ENCODE measurements at places on chromosomes 12 and 14.

DNA sequence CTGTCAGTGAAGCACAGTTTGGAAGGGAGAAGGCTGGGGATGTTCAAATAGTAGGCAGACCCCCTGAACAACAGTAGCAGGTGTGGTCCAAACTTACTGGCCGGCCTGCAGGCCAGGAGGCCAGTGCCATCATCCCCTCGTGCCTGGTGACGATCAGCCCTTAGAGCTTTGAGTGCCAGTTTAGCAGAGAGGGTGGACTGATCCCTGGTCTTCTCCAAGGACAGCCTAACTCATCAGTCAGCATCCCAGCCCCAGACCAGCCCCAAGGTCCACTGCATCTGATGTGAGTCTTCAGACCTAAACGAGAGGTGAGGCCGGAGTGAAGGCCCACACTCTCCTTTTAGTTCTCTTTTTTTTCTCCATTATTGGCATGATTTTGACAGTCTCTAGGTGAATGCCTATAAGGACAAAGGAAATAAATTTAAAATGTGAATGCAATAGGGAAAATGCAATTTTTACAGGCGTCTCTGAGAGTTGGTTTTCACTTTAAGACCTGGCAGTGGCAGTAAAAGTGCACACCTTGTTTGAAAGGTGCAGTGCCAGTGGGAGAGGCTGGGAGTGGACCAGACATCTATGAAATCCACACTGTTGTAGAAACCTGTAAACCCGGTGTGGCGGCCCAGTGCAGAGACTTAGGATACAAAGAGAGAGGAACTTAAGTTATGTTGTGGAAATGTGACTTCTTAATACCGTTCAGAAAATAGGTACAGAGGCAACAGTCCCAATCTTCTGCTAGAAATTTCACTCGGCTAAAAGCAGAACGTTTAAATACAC lies 311.2 kb downstream of the CACNA1C start:
- DNase-seq, result no peak

- DNase-seq, result no peak
Measured at GRCh38 chr14:70873627-70874026, 33.6 kb upstream of the PCNX1 start.

DNA sequence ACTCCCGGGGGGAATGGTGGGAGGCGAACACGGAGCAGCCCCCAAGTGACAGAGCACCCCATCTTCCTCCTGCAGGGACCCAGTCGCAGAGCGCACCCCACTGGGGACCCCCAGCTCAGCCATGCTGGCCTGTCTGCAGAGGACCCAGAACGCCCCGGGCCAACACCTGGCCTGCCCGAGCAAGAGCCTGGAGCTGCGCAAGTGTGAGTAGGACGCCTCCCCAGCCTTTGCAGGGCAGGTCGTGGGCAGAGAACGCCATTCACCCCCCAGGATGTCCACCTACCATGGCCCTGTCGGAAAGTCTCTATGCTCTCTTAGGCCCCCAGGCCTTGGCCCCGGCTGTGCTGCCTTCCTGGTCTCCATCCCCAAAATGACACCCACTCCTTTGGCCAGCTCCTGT lies 30.4 kb downstream of the FAM222A start:
- no peak for DNase-seq

DNA sequence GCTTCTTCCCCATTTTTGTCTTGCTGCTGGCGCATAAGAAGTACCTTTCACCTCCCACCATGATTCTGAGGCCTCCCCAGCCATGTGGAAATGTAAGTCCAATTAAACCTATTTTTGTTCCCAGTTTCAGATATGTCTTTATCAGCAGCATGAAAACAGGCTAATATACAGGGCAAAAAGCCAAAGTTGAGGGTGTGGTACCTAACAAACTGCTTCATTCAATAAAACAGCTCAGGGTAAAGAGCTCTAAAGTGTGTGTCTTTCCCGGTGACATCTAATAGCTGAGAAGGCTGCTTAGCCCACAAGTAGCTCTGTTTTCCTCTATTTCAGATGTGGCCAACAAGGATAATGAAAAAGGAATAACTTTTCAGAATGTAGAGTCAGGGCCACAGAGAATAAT lies 76.7 kb upstream of the SLC8A3 start:
- no peak for DNase-seq

GRCh38 chr14:51124029-51124428 lies 29.1 kb upstream of the TRIM9 start:
- no peak for DNase-seq

GRCh38 chr12:117450209-117450608 lies 88.8 kb upstream of the NOS1 start:
- DNase-seq, result no peak

GRCh38 chr14:53778263-53778662 lies 178.4 kb downstream of the BMP4 start:
- no peak for DNase-seq

DNA sequence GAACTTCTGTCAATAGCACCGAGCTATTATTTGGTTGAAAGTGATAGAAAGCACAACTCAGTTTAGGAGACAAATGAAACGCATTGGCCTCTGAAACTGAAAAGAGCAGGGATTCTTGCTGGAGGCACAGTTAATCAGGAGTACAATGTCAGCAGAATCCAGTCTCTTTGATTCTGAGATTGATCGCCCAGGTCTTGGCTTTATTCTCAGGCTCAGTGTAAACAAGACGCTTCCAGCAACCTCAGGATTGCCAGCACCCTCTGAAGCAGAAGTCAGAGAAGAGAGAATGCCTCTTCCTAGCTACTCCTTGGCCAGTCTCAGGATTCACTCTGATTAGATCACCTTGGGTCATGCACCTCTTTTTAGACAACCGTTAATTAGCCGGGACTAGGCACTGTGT lies 11.8 kb upstream of the OTUB2 start:
- DNase-seq, result no peak

GRCh38 chr12:62260733-62261683 lies 804 bp downstream of the USP15 start:
- peak; percentile 22 for DNase-seq

DNA sequence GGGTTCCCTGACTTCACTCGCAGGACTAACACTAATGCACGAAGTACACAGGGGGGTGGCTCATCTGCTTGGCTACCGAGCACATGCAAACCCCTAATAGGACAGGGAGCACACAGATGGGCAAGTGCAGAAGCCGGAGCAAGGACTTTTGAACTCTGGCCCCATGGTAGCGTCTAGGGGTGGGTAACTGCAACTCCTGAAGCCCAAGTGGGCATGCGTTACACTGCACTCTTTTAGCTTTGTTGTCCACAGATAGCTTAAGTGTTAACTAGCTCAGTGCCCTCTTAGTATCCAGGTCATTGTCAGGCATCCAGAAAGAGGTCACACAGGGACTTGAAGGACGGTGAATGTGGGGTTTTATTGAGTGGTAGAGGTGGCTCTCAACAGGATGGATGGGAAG lies 3.0 kb upstream of the BLTP3B start:
- DNase-seq, result no peak

DNA sequence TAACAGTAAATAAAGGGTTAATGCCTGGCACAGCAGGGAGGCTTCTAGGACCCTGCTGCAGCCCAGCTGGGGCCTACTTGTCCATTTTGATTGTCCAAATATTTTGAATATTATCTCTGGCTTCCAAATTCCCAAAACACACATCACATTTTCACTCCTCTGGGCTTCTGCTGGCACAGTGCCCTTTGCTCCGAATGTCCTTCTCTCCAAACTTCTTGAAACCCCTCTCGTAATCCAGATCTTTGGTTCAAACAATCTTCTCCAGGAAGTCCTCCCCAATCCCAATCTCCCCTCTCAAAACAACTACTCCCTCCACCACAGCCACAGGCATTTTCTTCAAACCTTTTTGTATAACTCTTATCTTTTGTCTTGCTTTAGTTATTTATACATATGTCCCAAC lies 225.6 kb downstream of the PPM1H start:
- no peak for DNase-seq

DNA sequence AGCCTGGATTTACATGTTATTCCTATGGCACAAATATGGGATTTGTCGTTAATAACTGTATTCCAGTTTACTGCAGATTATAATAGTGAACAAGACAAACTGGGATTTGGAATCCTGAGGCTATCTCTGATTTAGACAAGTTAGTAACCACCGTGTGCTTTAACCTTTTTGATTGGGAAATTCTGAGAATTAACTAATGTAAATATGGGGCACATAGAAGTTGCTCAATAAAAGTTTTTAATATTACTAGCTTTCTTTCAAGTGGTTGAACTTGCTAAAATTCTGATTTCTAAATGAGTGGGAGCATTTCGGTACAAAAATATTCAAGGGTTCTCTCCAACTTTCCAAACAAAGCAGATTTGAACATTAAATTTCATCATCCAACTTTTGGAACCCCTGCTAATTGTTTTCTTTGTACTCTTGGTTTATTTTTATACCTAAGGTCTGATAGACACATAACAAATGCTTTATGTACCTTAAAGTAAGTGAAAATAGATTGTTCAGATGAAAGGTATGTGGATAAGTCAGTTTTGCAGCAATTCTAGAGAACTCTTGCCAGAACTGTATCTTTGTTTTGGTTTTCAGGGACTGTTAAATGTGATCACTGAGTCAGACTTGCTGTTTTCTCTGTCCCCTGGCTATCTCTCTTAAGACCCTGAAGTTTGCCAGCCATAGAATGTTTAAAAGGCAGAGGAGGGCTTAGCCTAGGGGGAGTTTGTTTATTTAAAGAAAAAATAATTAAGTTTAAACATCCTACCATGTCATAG lies 57.5 kb downstream of the FRS2 start:
- DNase-seq, result no peak

DNA sequence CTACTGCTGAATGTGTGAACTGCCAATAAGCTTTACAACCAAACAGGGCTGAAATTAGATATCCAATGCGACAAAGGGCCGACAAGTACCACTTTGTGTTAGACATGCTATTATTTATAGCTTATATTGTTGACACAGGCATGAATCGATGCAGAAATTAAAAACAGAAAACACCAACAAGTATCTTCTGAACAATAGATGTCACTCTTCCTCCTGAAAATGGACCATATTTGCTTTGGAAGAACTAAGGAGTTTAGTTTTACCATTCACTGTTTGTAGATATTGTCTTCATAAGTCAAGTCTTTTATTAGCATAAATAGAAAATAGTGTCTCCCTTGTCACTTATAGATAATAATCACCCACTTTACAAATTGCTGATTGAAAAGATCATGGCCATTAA lies 86.5 kb downstream of the LRIG3 start:
- DNase-seq, result no peak

GRCh38 chr12:22242726-22243125 lies 91.8 kb downstream of the ST8SIA1 start:
- DNase-seq, result no peak

DNA sequence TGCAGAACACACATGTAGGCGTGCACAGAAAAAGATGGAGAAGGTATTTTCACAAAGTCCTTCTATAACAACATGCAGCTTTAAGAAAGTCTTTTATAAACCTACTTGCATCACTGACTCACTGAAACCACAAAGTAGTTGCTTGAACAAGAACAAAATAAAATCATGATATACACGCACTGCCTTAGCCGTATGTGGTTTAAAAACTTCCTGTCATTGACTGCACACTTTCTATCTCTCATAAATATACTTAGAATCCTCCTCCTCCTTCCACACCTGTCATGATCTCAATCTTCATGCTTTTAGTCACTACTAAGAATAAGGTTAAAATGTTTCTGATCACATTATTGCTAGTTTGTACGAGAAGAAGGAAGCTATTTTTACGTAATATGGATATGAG lies 31.8 kb upstream of the RAD51AP1 start:
- DNase-seq, result no peak

- no peak for DNase-seq
Measured at GRCh38 chr14:45204241-45204640, 48.8 kb downstream of the MIS18BP1 start.

GRCh38 chr14:34604995-34605394 lies 25.0 kb downstream of the SNX6 start:
- DNase-seq, result no peak

DNA sequence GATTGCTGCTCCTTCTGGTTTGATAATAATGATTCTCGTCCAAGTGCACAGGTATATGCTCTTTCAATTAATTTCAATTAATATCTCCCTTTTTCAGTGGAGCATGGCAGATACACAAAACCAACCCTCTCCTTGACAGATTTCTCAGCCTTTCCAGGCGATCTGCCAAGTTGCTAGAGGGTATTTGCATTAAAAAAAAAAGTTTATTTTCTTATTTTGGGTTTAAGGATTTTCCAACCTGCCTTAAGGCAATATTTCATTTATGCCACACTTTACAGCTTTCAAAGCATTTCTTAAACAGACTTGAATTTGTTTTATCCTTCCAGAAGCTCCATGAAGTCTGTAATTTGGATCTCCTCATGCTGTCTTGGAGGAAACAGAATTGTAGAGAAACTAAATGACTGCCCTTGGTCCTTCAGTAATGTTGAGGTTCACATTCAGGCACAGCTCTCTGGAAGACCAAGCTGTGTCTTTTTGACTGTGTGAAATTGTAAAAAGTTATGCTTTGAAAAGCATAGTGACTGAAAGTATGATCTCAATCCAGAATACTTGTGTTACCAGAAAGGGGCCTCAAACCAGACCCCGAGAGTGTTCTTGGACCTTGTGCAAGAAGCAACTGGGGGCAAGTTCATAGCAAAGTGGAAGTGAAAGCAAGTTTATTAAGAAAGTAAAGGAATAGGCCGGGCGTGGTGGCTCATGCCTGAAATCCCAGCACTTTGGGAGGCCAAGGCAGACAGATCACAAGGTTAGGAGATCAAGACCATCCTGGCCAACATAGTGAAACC lies 2.3 kb downstream of the DGLUCY start:
- no peak for DNase-seq

DNA sequence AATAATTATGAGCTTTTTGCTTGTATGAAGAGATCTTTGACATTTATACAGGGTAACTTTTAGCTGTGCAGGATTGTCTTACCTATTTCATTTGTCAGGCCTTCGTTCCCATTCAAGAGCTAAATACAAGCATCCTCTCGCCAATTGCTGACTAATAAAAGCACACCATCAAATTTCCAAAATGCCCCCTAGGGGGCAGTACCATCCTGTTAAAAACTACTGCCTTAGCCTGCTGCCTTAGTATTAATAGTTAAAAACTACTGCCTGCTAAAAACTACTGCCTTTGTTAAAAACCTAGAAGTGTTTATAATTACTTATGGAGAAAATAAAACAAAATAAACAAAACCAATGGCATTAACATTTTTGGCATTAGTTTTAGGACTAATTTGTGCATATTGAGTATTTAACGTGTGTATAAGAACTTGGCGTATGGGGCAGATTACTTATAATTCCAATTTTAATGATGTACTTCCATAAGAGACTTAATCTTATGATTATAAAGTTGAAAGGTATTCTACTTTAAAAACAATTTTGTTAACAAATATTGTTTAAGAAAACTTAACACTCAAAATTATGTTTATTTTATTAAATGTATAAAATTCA lies 3.0 kb upstream of the IFI27L2 start:
- DNase-seq, result peak; percentile 71

GRCh38 chr12:6563448-6564050 lies 4.5 kb downstream of the NOP2 start:
- peak; percentile 73 for DNase-seq

- DNase-seq, result peak; percentile 73
Measured at GRCh38 chr12:96177013-96177412, 17.2 kb upstream of the ELK3 start.
